ENCODE measurements at places on chromosomes 7 and 10.

GRCh38 chr7:21251151-21251800, 176.6 kb upstream of the SP4 start:
- DNase-seq = no peak

- DNase-seq = no peak
These were observed 22.2 kb upstream of the PODXL start for GRCh38 chr7:131578602-131579001.

DNA sequence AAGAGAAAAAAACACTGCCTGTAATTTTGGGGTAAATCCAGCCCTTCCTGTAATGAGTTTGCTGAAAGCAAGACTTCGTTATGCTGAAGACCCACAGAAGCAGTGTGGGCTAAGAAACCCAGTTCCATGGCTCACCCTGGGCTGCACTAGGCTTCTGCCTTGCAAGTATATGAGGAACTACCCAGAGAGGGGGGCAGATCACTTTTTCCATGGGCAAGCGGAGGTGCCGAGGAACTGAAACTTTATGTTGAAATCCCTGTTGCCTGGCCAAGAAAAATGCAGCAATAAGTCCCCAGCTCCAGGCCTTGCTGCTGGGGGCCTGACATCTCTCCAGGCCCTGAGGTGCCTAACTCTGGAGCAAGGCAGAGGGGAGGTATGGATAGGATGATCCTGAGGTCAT, 8.5 kb downstream of the RASSF4 start:
- no peak for DNase-seq

- DNase-seq = no peak
These were observed 125.7 kb downstream of the RGS10 start for GRCh38 chr10:119416855-119417254.

DNA sequence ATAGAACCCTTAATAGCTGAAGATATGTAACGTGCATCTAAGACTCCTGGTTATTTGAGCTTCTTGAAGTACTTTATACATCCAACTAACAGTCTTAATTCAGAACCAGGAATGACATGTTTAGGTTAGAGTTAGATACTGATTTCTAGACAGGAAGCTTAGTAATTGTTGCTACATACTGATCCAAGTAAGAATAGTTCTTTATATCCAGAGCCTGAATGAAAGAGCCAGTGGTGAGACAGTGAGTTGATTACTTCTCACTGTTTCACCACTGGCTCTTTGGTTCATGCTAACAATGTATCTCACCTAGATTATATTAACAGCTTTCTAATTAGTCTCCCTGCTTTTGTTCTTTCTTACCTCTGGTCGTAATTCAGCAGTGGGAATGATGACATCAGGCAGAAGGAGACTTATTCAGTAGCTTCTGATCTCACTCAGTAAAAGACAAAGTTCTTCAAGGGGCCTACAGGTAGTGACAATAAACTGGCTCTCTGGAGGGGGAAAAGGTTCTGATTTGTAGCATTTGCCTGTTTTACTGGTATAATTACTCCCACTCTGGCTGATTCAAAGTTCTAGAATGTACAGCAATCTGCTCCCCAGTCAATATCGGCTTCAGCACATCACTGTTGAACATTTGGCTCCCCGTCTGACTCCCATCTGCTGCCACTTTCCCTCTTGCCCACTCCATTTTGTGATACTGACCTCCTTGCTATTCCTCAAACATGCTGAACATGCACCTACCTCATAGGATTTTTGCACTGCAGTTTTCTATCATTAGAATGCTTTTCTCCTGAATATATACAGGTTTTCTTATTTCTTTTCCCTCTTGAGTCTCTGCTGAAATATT, 29.1 kb downstream of the MCU start:
- no peak for DNase-seq

GRCh38 chr7:23544913-23545354, 13.2 kb upstream of the TRA2A start:
- no peak for DNase-seq

DNA sequence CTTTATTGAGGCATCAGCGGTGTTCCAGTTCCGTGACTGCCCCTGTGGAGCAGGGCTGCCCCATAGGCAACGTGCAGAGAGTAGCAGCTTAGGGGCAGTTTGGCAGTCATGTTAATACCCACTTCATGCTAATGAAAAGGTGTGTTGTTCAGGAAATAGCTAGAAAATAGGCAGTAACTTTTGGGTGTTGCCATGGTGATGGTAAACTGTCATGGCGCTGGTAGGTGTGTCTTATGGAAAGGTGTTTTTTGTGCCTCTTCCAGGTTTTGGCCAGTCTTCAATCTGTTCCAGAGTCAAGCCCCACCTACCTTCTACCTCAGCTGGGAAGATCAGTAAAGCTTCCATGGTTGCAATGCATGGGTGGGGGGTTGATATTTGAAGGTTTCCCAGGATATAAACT, 36.3 kb upstream of the MINDY3 start:
- DNase-seq = no peak

- no peak for DNase-seq
These were observed 155.7 kb downstream of the PLXNA4 start for GRCh38 chr7:132420527-132420926.
